Activated T-helper 1 cell treated with anti-CD3 and anti-CD28 coated beads, Interleukin-2, amount 50 U/mL, for 16 hours (primary cell): ENCODE measurements at places on chromosomes 16 and 17.

DNA sequence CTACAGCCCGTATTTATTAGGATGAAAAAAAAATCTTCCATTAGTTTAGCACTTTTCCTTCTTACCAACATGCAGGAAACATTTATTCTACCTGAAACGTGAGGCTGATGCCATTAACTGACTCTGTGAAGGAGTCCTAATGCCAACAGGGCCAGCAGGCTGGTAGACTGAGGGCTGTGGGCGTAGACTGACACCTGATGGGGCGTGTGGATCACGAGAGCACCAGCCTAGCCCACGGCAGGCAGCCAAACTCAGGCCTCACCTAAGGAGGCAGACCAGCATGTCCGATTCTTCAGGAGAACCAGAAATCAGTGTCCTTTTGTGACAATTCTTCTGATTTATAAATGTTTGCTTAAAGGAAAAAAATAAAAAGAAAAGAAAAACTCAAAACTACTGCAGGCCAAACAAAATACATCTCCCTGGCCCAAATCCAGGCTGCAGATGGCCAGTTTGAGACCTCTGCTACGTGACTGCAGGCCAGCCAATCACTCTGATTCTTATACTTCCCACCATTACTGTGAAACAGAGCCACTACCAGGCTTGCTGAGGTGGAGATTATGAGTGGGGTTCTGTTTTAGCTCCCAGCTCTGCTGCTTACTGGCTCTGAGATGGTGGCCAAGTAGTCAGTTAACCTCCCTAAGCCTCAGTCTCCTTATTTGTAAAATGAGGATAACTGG, 66.5 kb downstream of the GNAO1 start:
- DNase-seq: no peak

DNA sequence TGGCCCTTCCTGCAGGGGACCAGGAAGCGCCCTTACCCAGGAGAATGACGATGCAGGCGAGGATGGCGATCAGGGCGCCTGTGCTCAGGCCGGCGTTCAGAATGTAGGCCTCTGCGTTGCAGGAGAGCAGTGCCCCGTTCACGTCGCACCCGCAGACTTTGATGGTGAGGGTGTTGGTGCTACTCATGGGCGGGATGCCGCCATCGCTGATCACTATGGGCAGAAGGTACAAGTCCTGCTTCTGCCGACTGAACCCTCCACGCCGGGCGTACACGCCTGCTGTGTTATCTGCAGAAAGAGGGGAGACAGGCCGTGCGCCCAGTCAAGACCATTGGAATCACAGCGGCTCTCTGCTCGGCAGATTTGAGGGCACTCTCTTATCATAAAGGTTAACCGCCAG, 171.1 kb downstream of the CDH11 start:
- no peak for DNase-seq

GRCh38 chr16:57797526-57798266, 4.6 kb downstream of the KIFC3 start:
- no peak for DNase-seq

DNA sequence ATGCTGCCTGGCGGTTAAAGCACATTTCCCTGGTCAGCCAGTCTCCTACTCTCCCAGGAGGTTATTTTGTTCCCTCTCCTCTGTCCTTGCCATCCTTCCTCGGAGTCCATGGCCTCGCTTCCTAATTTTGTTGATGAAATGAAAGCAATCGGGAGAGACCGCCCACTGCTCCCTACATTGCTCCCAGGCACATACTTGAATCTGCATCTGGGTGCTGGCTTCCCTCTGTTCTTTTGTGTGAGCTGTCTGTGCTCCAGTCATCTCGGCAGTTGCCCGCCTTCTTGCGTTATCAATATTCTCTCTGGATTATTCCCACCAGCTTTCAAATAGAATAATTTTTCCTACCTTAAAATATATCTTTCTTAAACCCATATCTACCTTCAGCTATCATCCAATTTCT, 11.1 kb downstream of the KRT23 start:
- DNase-seq: no peak

- no peak for DNase-seq
Measured at GRCh38 chr17:75442168-75443103, 14.0 kb upstream of the TMEM94 start.

DNA sequence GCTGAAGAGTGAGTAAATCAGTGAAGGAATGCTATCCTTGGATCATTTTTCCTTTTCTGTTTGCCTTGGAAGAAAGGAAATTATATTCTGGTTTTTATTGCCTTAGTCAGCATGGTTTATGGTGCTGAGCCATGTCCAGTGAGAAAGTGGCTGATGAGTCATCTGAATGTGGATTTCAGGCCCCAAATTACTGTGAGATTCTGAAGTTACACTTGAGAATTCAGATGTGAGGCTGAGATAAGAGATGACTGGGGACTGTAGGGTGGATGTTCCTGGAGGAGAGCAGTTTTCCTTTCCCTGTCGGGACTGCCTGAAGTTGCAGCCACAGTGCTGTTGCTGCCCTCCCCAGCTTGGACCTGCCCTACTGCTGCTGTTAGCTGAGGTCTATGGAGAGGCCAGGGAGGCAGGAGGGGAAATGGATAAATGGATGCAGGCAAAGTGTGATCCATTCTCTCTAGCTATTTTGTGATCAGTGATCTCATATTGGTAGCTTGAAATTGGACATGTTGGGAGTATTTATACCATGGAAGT, 4.2 kb upstream of the MAP3K14 start:
- DNase-seq: no peak

GRCh38 chr16:7209598-7209997, 123.0 kb upstream of the RBFOX1 start:
- DNase-seq: no peak

DNA sequence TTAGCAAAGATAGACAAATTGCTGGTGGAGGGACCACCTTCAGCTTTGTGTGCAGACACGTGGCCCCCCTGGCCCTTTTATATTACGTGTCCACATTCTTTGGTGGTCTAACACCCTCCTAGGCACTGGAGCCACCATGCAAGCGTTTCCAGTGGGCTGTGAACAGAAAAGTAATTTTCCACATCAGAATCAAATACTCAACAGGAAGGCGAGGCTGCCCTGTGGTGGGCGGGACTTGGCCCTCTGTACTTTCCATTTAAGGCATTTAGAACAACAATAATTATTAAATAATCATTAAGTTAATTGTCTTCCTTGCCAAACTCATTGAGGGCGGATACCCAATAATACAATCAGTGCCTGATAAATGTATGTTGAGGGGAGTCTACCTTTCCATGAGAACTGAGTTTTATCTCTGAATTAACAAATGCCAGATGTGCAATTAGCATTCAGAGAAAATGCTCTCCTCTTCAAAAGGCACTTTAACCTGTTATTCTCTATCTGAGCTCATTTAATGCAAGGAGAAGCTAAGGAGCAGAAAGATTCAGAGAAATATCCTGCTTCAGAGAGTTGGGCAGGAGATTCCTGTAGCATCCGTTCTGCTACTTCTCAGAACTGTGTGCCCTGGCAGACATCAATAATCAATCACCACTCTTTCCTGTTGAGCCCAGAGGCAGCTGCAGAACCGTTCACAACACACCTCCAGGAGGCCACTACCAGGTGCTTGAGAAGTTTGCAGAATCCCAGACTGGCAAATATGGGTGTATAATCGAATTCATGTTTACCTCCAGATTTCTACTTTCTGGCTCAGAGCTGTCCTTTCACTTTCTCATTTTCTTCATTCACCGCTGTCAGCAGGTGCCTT, 109.4 kb downstream of the CMIP start:
- DNase-seq: no peak

GRCh38 chr17:48678141-48678971, 44.0 kb downstream of the PRAC1 start:
- peak; percentile 45 for DNase-seq

DNA sequence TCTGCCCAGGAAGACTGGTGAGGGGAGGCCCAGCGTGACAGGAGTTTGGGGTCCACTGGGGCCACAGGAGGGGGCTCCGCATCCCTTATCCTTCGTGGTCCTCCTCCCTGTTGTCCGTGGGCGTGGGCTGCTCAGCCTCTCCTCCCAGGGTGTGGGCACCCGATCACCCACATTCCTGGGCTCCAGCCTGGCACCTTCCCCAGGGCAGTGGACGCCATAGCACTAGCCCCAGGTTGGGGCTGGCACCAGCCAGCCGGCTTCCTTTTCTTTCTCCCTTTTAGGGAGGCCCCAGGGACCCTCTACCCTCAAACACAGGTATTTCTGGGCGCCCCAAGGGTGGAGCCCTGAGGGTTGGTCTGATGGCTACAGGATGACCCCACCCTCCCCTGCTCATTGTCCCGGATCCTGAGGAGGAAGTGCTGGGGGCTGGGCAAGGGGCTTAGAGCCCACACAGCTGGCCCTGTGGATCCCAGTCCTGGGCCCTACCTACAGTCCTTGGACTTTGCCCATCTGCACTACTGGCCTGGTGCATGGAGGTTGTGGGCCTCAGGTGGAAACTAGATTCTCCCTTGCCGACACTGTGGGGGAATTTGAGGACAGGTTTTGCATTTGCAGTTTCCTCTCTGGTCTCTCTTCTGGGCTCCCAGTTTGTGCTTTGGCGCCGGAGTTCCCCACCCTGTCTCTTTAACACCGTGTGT, 1.1 kb downstream of the KIF1C start:
- DNase-seq: no peak

- peak; percentile 73 for DNase-seq
Measured at GRCh38 chr16:27401768-27402568, at the start of gene IL21R. Gene IL21R, plus strand, starts transcription at chr16:27402174. Its CDS starts 27,898 bp downstream, at chr16:27430072.

- DNase-seq: peak; percentile 93
Measured at GRCh38 chr16:30658731-30659506, 688 bp downstream of the FBRS start.

DNA sequence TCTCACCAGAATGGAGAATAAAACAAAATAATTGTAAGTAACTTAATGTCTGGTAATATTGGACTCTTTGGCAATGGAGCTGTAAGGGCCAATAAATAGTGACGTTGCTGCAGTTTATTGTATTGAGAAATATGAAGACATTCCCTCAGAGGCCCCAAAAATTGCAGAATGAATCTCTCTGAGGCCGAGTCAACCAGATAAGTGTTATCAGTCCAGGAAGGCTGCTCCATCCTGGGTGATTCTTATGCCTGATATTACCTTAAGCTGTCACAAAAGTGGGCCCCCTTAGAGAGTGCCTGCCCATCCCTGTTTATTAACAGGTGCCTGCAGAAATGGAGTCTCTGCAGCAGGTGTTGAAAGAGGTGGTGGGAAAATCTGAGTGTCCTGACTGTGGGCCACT, 219.2 kb downstream of the HS3ST4 start:
- no peak for DNase-seq

GRCh38 chr16:27381974-27382855, 19.8 kb upstream of the IL21R start:
- DNase-seq: no peak

DNA sequence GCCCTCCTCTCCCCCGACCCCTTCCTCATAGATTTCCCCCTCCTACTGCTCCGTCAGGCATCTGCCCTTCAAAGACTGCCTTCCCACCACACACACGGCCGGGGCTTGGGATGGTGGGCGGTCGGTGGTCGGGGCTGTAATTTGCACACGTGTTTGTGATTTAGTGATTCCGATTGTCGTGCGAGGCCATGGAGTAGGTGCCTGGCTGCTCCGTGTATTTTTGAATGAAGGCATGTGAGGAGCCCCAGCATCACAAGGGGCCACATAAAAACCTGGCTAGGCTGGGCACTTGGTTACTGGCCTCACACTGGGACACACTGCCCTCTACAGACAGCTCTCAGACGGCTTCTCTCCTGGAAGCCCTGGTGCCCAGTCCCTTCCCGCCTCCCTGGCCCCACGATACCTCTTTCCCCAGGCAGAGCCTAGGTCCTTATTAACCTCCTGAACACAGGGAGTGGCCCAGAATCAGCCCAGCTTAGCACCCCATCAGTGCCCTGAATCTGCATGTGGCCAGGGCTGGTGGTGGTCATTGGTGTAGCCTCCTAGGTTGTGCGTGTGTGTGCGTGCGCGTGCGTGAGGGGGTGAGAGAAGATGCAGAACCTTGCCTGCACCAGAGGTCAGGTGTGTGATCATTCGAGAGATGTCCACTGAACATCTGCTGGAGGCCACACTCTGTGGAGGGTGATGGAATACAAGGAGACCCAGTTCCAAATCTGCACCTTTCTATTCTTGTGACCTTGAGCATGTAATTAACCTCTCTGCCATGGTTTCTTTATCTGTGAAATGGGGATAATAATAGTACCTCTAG, 1.3 kb upstream of the SOCS1 start:
- no peak for DNase-seq

- no peak for DNase-seq
Measured at GRCh38 chr16:59950431-59950830, 1216.3 kb upstream of the GOT2 start.

DNA sequence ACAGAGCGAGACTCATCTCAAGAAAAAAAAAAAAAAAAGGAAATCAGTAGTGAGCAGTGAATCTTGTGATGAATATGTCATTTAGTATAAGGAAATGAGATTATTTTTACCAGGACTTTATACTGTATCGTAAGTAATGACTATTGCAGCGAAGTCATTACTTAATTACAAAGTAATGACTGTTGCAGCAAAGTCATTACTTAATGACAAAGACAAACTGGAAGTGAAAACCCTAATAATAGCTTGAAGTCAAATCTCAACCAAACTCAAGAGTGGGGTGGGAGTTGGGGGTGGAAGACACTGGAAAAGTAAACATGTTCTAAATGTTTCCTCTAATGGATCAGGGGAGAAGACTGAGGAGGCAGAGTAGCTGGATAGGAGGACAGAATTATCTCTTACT, 76.5 kb downstream of the ARHGAP44 start:
- DNase-seq: no peak

DNA sequence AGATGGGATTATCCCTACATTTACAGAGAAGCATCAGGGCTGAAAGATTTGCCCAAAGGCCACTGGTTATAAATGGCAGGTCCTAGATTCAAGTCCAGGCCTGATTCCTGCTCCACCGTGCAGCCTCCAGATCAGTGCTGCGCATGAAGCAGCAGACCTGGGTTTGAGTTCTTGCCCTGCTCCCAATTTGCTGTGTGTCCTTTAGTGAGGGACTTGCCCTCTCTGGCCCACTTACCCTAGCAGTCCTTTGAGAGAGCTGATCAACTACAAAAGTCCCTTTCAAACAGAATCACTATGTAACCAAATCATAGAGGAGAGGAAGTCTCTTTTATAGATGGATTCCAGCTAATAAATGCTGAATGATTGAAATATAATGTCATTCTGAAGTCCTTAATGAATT, 200.4 kb downstream of the RAB11FIP4 start:
- DNase-seq: no peak

GRCh38 chr16:67846320-67847063, at the start of gene NUTF2:
Gene NUTF2, plus strand, starts transcription at chr16:67846933. Its CDS starts 18,198 bp downstream, at chr16:67865131.
- peak; percentile 90 for DNase-seq

GRCh38 chr17:58918072-58918471, 162.4 kb downstream of the PPM1E start:
- no peak for DNase-seq

GRCh38 chr16:49961089-49961488, 63.9 kb upstream of the CNEP1R1 start:
- no peak for DNase-seq
